ENCODE measurements at places on chromosomes 12 and 14.

DNA sequence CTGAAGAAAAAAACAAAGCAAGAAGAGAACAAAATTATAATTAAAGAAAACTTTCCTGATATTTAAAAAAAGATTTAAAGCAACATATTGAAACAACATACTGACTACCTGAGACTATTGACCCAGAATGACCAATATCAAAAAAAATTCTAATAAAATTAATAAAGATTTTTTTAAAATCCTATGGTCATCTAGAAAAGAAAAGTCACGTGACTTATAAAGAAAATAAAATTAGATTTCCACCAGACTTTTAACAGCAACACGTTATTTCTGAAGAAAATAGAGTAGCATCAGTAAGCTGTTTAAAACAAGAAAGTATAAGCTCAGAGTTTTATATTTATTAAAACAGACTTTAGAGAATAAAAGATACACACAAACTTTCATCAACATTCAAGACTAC, 238.0 kb downstream of the C12orf42 start:
- no peak for DNase-seq

GRCh38 chr12:50187084-50187900, 20.1 kb upstream of the CERS5 start:
- no peak for DNase-seq

GRCh38 chr14:45198551-45198950, 54.5 kb downstream of the MIS18BP1 start:
- no peak for DNase-seq

GRCh38 chr14:100644383-100644782, 57.2 kb upstream of the BEGAIN start:
- DNase-seq = no peak

GRCh38 chr12:57452181-57452936, 2.7 kb upstream of the INHBE start:
- no peak for DNase-seq

DNA sequence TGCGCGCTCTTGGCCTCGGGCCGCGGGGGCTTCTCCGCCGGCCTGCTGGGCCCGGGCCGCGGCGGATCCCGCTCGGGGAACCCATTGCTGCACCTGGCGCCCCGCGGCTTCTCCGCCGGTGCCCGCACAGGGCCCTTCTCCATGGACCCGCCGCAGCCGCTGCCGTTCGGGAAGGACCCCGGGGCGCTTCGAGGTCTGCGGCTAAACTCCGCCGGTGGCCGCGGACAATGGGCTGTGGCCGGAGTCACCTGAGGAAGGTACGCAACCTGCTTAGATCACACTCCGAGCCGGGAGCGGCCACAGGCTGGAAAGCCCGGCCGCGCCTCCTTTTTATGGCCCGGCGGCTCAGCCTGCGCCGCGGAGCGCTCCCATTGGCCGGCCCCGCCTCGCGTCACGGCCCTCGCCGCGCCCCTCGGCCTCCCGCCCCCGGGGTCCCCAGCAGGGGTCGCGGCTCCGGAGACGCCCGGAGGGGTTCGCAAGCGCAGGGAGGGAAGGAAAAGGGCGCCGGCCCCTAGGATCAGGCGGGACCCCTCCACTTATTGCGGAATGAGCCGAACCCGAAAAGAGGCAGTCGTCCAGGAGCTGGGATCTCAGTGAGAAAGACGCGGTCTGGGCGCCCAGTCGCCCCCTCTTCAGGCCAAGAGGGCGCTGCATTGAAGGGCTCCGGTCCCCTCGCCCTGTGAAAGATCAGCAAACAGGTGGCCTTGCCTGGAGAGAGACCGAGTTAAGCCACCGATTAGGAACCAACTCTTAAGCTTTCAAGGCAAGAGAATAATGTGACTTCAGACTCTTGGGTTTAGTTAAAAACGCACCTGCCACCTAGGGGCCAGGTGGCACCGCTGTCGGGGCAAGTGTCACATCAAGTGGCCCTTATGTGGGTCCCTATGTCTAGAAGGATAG, at the start of gene GCH1:
Gene GCH1 (minus strand): TSS at position 306 of the 900 bp plus-strand sequence. CDS start 163 bp downstream, at position 143.
- peak; percentile 84 for DNase-seq

- no peak for DNase-seq
Observed at GRCh38 chr12:122992386-122992785, 11.9 kb downstream of the ARL6IP4 start.

DNA sequence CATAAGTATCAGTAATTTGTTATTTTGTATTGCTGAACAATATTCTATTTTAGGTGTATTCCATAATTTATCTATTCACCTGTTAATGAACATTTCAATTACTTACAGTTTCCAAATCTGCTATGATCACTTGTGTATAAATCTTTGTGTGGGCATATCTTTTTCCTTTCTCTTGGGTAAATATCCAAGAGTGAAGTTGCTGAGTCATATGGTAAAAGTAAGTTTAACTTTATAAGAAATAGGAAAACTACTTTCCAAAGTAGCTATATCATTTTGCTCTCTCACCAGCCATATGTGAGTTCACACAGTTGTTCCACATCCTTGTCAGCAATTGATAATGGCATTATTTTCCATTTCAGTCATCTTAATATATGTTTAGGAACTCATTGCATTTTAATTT, 66.6 kb upstream of the KITLG start:
- no peak for DNase-seq

GRCh38 chr14:58782011-58782410, 144.2 kb downstream of the DACT1 start:
- no peak for DNase-seq

GRCh38 chr12:52084491-52085231, 5.2 kb downstream of the SMIM41 start:
- no peak for DNase-seq

GRCh38 chr14:89476354-89476896, 59.4 kb upstream of the FOXN3 start:
- DNase-seq = no peak

DNA sequence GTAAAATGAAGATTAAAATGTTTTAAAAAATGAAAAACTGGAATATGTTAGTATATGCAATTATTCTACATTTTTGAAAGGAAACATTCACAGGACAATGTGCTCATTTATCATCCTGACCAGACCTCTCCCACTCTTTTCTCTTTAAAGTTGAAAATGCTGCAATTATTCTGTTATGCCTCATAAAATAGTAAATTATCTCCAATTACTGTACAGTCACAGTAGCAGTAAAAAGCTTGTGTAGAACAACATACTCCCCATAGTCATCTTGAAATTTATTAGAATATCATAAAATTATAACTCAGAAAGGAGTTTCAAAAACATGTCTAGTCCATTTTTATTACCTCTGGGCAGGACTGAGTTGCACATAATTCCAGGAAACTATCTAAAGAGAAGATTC, 250.3 kb downstream of the SYT1 start:
- no peak for DNase-seq

- DNase-seq = no peak
Observed at GRCh38 chr12:47602325-47602724, 103.5 kb downstream of the RPAP3 start.

DNA sequence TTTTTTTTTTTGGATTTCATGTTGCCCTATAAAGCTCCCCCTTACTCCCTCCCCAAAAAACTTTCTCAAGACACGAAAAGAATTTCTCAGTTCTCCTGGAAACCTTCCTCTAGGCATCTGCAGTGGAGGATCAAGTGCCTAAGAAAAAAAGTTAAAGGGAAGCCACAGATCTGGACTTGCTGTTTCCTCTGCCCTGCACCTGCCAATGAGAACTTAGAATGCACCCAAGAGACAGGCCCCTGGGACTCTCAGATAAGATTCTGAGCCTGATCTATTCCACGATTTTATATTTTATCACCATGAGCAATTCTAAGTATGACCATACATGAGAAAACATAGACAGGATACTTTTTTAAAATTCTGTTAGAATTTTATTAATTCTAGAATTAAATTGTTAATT, 728.9 kb downstream of the BCL11B start:
- no peak for DNase-seq

DNA sequence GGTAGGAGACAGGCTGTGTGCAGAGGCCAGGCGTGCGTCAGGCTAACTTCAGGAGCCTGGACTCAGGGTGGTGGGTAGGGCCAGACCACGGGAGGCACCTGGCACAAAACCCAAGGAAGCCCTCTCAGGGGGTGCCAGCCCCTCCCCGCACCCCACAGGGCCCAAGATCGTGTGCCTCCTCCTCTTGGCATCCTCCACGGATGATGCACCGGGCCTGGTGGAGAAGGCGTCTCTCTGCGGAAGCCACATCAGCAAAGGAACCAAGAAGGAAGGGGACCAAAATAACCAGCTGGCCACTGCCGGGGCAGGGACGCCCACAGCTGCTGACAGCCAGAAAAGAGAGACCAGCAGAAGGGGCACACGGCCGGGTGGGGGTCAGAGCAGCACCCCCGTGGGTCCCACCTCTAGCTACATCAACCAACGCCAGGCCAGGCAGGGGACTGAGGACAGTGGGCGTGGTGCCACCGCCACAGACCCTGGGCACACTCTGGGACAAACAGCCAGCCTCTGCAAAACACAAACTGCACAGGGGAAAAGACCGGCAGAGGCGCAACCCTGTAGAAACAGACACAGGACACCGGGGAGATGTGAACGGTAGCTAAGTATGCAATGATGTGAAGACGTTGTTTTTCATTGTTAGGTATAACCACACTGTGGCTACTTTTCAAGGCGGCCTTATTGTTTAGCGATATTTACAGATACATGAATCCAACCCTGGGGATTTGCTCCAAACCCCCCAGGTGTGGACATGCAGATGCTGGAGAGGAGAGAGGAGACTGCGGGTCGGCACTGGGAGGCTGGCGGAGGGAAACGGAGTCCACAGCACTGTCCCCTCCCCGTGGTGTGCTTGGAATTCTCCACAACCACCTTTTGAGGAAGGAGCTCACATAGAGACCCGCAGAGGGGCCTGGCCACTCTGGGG, 26.1 kb upstream of the C14orf180 start:
- DNase-seq = no peak

- DNase-seq = no peak
Observed at GRCh38 chr14:76117789-76118484, 33.8 kb upstream of the GPATCH2L start.

DNA sequence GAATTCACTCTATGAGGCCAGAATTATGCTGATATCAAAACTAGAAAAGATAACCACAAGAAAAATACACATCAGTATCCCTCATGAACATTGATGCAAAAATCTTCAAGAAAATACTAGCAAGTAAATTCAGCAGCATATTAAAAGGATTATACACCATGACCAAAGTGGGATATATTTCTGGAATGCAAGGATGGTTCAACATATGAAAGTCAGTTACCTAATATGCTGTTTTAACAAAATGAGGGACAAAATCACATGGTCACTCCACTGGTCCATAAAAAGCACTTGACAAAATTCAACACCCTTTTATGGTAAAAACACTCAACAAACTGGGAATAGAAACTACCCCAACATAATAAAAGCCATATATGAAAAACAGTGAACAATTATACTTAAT, 40.3 kb downstream of the TECPR2 start:
- DNase-seq = no peak

- DNase-seq = no peak
Observed at GRCh38 chr12:105698075-105698474, 367.6 kb downstream of the C12orf75 start.

DNA sequence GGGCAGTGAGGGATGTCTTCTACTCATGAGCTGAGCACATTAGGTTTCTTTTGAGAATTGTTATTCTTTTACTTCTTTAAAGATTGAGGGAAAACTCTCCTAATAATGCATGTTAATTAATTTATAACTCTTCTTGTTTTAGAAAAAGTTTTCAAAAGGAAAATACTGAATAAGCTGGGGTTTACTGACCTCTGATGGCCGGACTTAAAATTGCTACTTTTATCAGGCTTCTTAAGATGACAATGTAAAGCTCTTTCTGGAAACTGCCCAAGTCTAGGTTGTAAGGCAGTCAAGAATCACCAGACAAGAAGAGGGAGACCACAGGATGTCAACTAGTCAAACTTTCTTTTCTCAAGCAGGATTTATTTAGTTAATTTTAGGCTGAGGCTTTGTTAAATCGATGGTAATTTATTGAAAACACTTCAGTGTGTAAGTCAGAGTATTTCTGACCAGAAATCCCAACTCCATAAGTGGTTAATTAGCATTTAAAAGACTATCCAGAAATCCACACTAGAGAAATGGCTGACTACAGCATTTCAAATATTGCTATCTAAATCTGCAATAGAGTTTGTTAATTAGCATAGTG, 82.1 kb downstream of the AVPR1A start:
- DNase-seq = peak; percentile 30

GRCh38 chr14:80485764-80486163, 274.5 kb upstream of the DIO2 start:
- no peak for DNase-seq

- DNase-seq = no peak
Observed at GRCh38 chr12:2641761-2642160, 153.0 kb upstream of the FKBP4 start.

GRCh38 chr14:58476320-58476719, 48.8 kb downstream of the KIAA0586 start:
- no peak for DNase-seq

GRCh38 chr14:52797653-52798052, 6.2 kb upstream of the GNPNAT1 start:
- DNase-seq = no peak

- no peak for DNase-seq
Observed at GRCh38 chr14:69625299-69626131, 14.1 kb downstream of the SUSD6 start.

DNA sequence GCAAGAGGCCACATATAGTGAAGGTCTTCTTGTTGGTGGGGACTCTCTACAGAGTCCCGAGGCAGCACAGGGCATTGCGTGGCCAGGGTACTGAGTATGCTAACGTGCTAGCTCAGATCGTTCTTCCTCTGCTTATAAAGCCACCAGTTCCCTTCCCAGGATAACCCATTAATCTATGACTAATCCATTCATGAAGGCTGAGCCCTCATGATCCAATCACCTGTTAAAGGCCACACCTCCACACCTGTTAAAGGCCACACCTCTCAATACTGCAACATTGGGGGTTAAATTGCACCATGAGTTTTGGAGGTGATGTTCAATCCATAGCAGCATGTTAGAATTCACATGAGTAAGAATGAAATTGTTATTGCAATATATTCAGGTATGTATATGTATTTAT, 12.8 kb upstream of the YARS2 start:
- DNase-seq = no peak

DNA sequence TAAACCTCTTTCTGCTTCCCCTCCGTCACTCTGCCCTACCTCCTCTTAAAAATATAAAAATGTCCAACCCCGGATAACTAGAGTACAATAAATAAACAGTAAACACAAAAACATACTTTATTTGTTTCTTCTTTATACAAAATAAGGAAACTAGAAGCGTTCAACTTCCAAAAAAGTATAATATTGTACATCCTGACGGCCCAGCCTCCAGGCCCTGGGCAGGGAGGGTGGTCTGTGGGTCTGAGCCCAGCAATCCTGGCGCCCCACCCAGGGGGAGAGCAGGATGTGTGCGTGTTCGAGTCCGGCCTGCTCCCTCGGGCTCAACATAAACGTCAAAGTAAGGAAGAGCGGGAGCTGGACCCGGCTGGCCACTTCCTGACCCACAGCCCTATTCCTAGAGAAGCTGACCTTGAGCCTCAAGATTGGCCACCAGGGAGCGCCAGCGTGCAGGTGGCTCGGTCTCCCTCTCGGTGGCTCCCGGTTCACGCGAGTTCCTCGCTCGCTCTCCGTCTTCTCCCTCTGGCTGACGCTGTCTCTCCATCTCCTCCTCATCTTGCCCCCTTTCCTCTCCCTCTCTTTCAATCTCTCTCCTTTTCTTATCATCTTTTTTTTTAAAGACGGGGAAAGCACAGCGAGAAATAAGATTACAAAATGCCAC, 9.4 kb downstream of the LHX5 start:
- DNase-seq = peak; percentile 90
